ENCODE measurements at places on chromosomes 2 and 18.

DNA sequence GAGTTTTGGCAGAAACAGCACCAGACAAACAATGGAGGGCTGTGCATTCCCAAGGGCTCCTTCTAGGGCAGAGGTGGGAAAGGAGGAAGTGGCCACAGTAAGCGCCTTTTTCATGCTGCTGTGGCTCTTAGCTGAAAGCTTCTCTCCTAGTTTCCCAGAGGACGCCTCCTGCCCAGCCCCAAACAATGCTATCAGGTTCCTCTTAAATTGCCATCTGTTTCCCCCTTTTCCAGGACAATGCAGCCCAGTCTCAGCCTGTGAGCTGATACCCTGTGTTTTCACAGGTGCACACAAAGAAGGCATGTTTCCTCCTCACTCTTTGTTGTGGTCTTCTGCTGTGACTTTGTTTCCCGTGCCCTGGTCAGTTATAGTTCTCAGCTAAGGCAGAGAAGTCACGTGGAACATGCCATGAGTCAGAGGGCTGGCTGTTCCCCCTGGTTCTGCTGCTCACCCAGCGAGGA lies 5.4 kb upstream of the FAM124B start:
- DNase-seq: no peak

DNA sequence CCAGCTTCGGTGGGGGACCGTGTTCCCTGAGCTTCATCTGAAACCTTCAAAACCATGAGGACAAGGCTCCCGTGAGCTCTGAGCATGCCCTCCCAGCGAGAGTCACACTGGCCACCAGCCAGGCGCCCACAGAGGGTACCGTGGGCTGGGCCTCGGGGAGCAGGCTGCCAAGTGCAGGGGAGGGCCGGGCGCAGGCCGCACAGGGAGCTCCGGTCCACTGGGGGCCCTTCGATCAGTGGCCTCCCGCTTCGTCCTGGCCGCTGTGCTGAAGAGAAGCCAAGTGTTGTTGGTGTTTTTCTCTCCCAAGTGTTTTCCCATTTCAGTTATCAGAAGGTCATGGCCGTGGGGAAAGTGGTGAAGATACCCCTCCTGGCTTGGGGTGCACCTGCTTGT lies 144.4 kb downstream of the PTGR3 start:
- no peak for DNase-seq

DNA sequence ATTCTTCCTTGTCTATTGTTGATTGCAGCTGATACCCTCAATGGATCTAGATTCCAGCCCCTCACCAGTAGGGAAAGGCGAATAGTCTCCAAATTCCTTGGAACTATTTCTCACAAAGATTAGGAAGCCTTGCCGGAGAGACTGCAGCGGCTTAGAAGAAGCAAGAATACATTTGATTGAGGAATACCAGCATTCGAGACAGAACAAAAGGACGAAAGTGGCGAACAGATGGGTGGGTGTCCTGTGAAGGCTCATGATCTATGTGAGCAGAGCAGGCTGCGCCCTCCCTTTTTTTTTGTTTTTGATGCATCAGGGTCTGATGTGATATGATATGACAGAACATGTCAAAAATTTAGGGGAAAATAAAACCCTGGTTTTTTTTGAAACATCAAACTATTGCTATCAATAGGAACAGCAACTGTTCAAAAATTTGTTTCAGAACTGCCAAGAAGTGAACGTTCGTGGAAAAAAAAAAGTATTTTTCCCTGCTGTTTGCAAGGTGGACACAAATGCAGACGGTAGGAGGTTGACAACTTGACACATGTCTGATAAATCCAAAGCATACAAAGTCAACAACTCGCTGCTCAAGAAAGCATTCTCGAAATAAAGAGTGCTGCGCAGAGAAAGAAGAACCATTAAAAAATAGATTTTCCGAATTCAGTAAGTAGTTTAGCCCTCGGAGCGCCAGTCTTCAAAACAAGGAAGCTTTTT lies 49.1 kb downstream of the PTGR3 start:
- no peak for DNase-seq

DNA sequence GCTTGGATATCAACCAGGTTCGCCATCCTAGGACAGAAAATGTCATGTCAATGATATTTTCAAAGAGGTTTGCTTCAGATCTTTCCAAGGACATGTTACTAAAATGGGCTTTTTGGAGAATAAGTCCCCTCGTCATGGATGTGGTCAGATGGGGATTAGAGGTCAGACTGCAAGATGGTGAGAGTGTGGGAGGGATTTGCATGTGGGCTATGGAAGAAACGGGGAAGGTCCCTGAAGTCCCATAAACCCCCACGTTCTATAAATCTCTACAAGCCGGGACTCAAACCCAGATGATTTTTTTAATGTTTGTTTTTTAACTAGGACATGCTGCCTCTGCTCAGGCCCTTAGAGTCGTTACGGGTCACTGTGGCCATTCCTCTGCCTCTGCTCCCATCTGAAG lies 37.7 kb upstream of the IGFBP5 start:
- DNase-seq: no peak

GRCh38 chr2:118459426-118459825 lies 371.2 kb downstream of the INSIG2 start:
- DNase-seq: no peak

All from AG09309 (cell line).